ENCODE measurements at places on chromosomes 1 and 21. TPM values are rescaled to one million over a fixed set of nuclear protein-coding genes. Genes with fewer than 3 reads are reported as not detected.

The DENND2C gene
- 3.6 TPM for total RNA-seq

The HPDL gene
- not detected for total RNA-seq

The EIF4G3 gene
- 54.5 TPM for total RNA-seq

The TMPRSS15 gene
- not detected for total RNA-seq

The LGR6 gene
- total RNA-seq, result not detected

The SLC9C2 gene
- not detected for total RNA-seq

Measured in stomach (tissue), 19 donors.